Activated CD8-positive, alpha-beta T cell treated with anti-CD3 and anti-CD28 coated beads for 36 hours (primary cell): ENCODE measurements at places on chromosomes 5 and 9. TPM values are rescaled to one million over a fixed set of nuclear protein-coding genes. Genes with fewer than 3 reads are reported as not detected.

DNA sequence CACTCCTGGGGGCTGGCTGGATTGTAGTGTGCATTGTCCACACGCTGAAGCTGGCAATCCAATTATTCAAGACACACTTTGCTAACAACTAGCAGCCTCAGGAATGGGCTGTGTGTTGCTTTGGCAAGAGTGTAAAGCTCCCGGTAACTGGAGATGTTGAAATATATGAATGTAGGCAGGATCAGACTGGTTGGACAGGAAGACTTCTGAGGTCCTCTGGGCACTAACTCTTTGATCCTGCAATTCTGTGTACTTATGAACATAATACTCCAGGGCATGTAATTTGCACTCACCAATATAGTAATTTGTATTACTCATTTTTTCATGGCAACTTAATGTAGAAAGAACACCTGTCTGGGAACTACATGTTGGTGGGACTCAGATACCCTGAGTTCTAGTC is 106.7 kb upstream of the SLC28A3 start:
- no peaks in the 10 kb centered on the region for H3K27me3 ChIP-seq
- no peak for DNase-seq
- H3K27ac ChIP-seq = no peak overlapping the region
- H3K4me3 ChIP-seq = no peak overlapping the region

GRCh38 chr9:20330688-20331087 is 291.6 kb downstream of the MLLT3 start:
- no peak overlapping the region for H3K27ac ChIP-seq
- DNase-seq = no peak
- H3K27me3 ChIP-seq = no peaks in the 10 kb centered on the region
- H3K4me3 ChIP-seq = no peak overlapping the region
- H3K4me1 ChIP-seq = peaks cover 18% of the 10 kb centered on the region

GRCh38 chr5:84715686-84716085 is 331.0 kb upstream of the EDIL3 start:
- H3K27ac ChIP-seq = no peak overlapping the region
- no peaks in the 10 kb centered on the region for H3K36me3 ChIP-seq

HTR4 gene
- not detected for total RNA-seq

GRXCR2 gene
- not detected for total RNA-seq

DAPK1 gene
- total RNA-seq = 2.1 TPM

- no peak overlapping the region for H3K4me3 ChIP-seq
- no peak overlapping the region for H3K27ac ChIP-seq
- no peaks in the 10 kb centered on the region for H3K4me1 ChIP-seq
Measured at GRCh38 chr5:109574985-109575384, 114.7 kb upstream of the MAN2A1 start.

DNA sequence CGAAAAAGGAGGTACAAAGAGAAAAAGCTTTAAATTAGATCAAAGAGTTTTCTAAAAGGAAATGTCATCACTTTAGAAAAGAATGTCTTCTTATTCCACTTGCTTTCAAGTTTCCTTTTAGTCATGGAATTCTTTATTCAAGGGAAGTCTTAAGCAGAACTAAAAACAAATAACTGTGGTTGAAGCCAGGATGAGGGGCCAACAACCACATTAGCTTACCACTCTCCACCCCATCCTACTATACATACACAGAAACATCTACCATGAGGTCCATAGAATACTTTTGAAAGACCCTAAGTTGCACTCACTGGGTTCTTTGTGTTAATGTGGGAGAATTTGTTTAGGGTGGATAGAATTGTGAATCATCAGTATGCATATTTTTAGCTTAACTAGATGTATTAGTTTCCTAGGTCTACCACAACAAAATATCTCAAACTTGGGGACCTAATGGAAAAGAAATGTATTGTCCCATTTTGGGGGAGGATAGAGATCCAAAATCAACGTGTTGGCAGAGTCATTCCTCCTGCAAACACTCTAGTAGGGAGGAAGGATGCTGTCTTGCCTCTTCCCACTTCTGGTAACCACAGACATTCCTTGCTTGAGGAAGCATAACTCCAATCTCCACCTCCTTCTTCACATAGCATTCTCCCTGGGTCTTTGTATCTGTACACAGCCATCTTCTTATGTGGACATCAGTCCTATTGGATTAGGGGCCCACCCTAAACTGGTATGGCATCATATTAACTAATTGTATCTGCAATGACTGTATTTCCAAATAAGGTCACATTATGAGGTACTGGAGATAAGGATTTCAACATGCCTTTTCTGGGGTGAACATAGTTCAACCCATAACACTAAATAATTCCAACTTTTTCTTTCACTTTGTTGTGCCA is 239.4 kb downstream of the LURAP1L start:
- no peak overlapping the region for H3K4me3 ChIP-seq
- H3K4me1 ChIP-seq = no peaks in the 10 kb centered on the region
- no peak for DNase-seq
- no peak overlapping the region for H3K27ac ChIP-seq
- H3K27me3 ChIP-seq = no peaks in the 10 kb centered on the region

DNA sequence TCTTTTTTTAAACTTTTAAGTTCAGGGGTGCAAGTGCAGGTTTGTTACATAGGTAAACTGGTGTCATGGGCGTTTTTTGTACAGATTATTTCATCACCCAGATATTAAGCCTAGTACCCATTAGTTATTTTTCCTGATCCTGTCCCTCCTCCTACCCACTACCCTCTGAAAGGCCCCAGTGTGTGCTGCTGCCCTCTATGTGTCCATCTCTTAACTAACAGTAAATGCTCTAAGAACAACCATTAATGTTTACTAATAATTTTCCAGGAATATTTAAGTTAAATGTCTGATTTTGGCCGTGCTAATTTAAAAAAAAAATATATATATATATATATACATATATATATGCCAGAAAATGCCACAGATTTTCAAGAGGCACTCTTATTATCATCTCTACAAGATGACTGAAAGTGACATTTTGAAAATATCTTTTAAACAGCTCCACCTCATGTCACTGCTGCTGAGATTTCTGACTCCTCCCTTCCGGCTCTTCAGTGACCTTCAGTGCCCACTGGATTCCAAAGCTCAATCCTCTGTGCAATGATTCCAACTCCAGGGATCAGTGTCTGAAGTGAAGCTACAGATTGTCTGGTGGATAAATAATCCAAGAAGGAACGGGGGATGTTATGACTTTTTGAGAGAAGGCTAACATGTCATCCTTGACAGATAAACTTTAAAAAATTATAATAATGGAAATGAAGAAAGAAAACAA is 46.7 kb upstream of the HNRNPA0 start:
- no peak overlapping the region for H3K4me3 ChIP-seq
- H3K27me3 ChIP-seq = no peaks in the 10 kb centered on the region
- H3K27ac ChIP-seq = no peak overlapping the region
- DNase-seq = no peak
- no peaks in the 10 kb centered on the region for H3K4me1 ChIP-seq
- H3K36me3 ChIP-seq = no peaks in the 10 kb centered on the region

DNA sequence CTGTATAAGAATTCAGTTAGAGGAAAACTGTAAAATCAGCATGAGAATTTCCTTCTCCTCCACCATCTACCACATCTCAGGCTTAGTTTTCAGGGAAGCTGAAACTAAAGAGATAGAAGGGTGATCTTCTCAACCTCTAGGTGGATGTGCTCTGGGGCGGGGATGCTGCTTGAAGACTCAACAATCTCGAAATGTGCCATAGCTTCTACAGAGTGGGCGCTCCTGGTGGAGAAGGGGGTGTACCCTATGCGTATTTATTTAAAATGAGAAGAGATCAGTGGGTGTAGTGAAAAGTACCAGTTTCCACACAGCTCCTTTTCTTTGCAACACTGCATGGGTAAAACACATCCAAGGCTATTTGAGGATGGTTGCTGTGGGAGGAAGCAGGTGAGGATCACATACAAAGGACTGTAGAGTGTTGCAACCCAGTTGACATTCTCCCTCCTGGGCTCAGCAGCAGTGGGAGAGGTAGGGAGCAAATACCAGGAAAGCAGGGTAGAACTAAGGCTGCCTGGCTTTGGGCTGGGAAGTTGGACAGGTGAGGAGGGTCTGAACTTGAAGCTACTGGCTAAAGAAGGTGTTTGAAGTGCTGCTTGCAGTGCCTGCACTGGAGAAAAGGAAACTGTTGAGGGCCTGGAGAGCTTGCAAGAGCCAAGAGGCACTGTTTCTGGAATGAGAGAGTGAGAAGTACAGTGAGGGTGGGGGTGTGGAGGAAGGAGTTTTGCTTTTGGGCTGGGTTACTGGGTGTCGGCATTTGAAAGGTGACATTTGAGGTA is 73.1 kb downstream of the MAST4 start:
- H3K4me1 ChIP-seq = no peaks in the 10 kb centered on the region
- H3K27me3 ChIP-seq = peaks cover 7% of the 10 kb centered on the region
- no peak for DNase-seq
- no peak overlapping the region for H3K4me3 ChIP-seq
- H3K36me3 ChIP-seq = no peaks in the 10 kb centered on the region

PCDHB7 gene
- total RNA-seq = not detected

SOX30 gene
- total RNA-seq = 0.11 TPM

DNA sequence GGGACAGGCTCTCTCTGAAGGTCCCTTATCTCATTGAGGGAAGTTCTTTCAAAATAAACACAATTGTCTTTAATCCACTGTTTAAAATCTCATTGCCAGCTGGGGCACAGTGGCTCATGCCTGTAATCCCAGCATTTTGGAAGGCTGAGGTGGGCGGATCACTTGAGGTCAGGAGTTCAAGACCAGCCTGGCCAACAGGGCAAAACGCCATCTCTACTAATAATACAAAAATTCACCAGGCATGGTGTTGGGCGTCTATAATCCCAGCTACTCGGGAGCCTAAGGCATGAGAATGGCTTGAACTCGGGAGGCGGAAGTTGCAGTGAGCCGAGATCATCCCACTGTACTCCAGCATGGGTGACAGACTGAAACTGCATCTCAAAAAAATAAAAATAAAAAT is 8.3 kb upstream of the NDFIP1 start:
- no peak overlapping the region for H3K4me3 ChIP-seq
- H3K27me3 ChIP-seq = no peaks in the 10 kb centered on the region
- no peak overlapping the region for H3K27ac ChIP-seq
- DNase-seq = no peak
- peaks cover 62% of the 10 kb centered on the region for H3K4me1 ChIP-seq

GRCh38 chr9:130639124-130639765 is 25.1 kb upstream of the PRDM12 start:
- no peaks in the 10 kb centered on the region for H3K27me3 ChIP-seq
- H3K4me3 ChIP-seq = no peak overlapping the region
- no peaks in the 10 kb centered on the region for H3K4me1 ChIP-seq
